ENCODE measurements at places on chromosomes 6 and 20. TPM values are rescaled to one million over a fixed set of nuclear protein-coding genes. Genes with fewer than 3 reads are reported as not detected.

The DEFB132 gene
- not detected for total RNA-seq

The SLC26A8 gene
- not detected for total RNA-seq

The BPI gene
- not detected for total RNA-seq

The TPBG gene
- total RNA-seq: 0.07 TPM

The FOXQ1 gene
- not detected for total RNA-seq

The RUNX2 gene
- total RNA-seq: 3.6 TPM

The GGT7 gene
- 15.0 TPM for total RNA-seq

The SYCP2L gene
- total RNA-seq: not detected

The C20orf144 gene
- total RNA-seq: 0.15 TPM

The CALHM6 gene
- total RNA-seq: 3.4 TPM

The NUP153 gene
- total RNA-seq: 65.3 TPM

The UQCC2 gene
- 205 TPM for total RNA-seq

The PAK5 gene
- total RNA-seq: not detected

The OXT gene
- not detected for total RNA-seq

The CENPQ gene
- total RNA-seq: 19.9 TPM

- DNase-seq: no peak
Measured at GRCh38 chr20:10022625-10023024, 12.2 kb upstream of the ANKEF1 start.

- no peak for DNase-seq
Measured at GRCh38 chr6:166830891-166831363, 125.4 kb downstream of the RNASET2 start.

- DNase-seq: no peak
Measured at GRCh38 chr20:40287683-40288082, 401.4 kb downstream of the MAFB start.

GRCh38 chr6:3506751-3507383 is 50.0 kb upstream of the SLC22A23 start:
- DNase-seq: no peak

DNA sequence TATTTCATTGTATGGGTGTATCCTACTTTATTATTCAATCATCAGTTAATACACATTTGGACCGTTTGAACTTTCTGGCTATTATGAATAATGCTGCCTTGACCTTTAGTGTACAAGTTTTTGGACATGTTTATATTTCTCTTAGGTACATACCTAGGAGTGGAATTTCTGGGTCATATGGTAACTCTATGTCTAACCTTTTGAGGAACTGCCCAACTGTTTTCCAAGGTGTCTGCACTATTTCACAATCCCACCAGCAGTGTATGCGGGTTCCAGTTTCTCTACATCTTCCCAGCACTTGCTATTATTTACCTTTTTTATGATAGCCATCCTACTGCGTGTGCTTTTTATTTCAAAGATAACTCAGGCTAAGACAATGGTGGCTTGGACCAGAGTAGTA is 14.3 kb upstream of the SLC13A3 start:
- DNase-seq: no peak

DNA sequence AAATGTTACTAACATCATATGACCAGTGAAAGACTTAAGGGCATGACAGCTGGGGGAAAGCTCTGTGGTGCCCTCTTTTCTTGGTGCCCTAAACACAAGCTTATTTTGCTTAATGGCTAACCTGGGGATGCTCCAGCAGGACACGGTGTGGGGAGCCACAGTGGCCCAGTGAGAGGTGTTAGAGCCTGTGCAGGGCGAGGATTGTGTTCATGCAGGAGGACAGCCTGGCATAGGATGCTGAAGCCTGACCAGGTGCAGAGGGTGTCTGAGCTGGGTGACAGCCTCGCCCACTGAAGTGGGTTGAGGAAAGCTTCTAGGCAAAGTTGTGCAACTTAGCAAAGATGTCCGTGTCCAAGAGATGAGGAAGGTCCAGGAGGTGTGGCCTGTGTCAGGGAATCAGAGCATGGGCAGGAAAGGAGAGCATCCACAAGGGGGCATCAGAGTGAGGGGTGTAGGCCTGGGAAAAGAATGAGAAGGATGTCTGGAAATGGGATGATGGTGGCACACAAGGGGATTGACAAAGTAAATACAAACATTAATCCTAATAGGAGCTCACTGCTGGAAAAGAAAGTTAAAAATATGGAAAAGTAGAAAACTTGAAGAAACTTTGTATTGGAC is 33.9 kb downstream of the SLC17A4 start:
- peak; percentile 73 for DNase-seq

DNA sequence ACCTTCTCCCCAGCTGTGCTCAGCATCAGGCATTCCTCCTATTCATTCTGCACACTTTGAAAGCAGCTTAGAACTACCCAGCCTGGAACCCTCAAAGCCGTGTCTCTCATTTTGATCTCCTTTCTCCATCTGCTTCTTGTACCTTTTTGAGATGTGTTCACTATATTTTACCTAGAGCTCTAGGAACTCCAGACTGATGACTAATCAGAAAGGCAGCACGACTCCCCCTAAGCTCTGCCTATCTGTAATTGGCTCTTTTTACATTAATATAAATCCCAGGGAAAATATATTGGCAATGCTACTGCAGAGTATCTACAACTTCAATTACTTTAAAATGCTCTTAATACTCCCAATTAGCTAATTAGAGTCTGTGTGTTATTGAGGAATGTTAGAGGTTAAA is 671.5 kb downstream of the CBLN4 start:
- DNase-seq: no peak

DNA sequence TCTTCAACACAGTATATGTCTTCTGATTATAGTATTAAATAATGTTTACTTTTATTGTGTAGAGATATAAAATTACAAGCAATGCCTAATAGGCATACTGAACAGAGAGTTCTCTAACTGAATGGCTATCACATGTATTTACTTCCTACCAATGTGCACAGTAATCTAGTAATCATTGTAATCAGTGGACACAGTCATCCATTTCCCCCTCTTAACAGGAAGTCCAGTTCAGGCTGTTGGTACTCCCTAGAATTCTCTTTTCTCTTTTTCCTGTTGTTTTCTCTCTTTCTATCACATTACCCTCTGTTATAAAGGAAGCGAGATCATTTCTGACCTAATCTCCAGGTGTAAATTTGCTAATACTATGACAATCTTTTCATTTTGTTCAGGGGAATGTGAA is 172.5 kb downstream of the HTR1B start:
- no peak for DNase-seq

- no peak for DNase-seq
Measured at GRCh38 chr6:150377211-150377781, 8.5 kb downstream of the IYD start.

DNA sequence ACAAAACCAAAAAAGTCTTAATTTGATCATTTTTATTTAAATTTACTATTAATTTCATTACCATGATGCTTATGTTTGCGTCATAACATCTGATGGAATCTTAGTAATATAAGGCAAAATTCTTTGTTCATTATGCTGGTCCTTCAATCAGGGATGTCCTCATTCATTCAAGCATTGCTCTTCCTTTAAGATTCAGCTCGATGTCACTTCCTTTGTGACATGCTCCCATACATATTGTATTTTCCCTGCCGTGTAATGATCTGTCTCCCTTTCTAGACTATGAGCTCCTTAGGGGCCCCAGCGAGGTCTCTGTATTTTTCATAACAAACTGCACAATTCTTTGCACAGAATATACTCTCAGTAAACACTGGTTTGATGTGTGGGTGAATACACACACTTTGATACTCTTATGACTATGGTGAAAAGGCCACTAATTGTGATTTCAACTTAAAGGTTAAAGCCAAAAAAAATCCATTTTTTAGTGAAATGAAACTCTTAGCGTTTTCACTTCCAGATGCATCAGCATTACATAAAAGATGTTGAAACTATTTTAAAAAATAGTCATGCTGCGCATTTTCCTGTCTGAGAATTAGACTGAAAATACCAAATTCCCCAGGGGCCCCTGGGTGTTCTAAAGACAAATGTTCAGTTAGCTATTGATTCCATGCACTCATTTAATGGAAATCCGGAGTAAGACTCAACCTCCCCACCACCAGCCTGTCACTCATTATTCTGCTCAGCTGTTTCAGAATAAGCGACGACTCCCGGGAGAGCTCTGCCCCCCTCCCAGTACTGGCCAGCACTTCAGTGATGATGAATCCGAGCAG is 169.7 kb downstream of the ATXN1 start:
- DNase-seq: peak; percentile 46

DNA sequence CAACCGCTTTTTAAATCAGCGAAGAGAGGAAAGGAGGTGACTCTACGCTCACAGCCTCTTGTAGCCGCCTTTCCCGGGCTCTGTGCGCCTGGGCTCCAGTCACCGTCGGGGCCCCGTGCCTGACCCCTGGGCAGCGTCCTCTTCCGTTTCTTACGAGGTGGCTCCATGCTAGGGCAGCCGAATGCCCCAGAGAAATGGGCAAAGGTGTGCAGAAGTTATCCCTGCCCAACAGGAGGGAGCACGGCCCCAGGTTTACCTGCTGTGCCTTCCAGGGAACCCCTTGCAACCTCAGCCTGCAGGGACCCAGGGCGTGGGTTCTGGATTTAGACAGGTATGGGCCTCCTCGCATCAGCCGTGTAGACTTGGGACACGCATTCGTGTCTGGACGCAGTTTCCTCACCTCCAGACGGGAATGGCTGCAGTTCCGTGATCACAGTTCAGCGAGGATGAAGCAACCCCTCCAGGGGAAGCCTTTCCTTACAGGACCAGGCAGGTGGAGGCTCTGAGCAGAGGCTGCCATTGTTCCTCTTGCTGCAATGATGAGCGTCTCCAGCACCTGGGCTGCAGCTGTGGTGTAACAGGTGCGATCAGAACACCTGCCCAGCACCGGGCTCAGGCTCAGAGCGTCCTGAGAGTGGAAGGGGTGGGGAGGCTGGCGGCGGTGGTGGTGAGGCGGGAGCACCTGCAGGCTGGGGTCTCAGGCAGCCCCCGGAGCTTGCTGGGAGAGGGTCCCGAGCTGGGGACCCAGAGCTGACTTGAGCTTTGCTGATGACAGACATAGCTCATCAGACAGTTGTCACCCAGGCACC is 81.3 kb upstream of the BHLHE23 start:
- no peak for DNase-seq

GRCh38 chr6:138774370-138774769 is 801 bp downstream of the CCDC28A start:
- no peak for DNase-seq

GRCh38 chr6:168148231-168148849 is 69.3 kb upstream of the FRMD1 start:
- DNase-seq: no peak

- DNase-seq: no peak
Measured at GRCh38 chr20:47319517-47320252, 36.8 kb downstream of the ZMYND8 start.

DNA sequence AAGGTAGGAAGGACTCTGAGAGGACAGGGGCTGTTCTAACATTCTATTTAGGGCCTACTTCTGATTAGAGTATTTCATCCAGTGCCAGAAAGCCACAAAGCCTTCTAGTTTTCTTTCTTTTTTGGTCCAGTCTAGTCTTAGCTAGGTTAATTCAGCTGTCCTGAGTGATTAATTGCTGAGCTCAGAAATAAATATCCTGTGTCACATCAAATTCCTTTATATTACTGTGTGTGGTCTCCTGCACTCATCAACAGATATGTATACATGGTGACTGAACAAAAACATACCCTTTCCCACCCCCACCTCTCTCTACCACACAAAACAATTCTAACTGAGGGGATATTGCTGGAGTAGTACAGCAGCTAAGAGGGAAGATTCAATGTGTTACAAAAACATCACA is 601.5 kb upstream of the NRSN1 start:
- DNase-seq: no peak

- DNase-seq: no peak
Measured at GRCh38 chr6:96826865-96827264, 10.4 kb downstream of the GPR63 start.

GRCh38 chr20:1386323-1386722 is 6.5 kb downstream of the FKBP1A start:
- no peak for DNase-seq

DNA sequence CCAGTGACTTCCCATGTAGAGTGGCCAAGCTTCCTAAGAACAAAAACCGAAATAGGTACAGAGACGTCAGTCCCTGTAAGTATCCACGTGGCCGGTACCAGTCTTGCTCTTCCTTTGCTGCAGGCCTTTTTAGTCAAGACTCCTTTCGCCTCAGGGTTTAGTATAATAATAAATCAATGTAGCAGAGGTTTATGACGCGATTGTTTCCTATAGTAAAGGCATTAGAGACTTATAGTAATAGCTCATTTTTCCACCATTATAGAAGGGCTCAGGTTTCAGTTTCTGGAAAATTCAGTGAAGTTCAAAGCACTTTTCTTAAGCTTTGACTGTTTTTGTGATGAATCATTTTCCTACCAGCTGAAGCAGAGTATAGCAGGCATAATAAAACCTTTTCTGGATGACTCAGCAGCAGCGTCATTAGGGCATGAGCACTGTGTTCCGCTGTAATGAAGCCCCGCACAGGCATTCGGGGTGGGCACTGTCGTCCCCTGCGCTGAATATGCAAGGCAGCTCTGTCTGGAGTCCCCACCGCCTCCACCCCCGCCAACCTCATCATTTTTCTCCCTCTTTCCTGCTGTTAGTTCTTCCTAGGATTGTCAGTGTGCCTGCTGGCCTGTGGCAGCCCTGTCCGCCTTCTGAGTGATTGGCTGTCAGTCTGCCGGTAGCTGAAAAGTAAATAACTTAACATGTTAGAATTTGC is 51.3 kb downstream of the PTPN1 start:
- DNase-seq: peak; percentile 85

DNA sequence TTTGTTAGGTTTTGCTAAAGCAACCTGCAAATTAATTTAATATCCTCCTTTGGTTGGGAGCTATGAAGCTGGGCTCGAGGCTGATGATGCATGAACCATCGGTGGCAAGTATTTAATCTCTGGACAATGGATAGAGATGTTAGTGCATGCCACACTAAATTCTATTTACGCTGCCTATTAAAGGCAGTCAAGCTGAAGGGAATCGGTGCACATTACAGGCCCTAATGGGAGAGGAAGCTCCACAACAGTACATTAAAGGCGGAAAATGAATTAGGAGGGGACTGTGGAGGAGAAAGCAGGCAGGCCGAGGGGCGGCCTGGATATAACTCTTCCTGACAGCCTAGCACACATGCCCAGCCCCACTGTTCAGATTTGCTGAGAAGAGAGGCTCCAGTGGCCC is 132.4 kb upstream of the MAFB start:
- DNase-seq: no peak

- no peak for DNase-seq
Measured at GRCh38 chr20:54557806-54558590, 82.6 kb downstream of the DOK5 start.

- no peak for DNase-seq
Measured at GRCh38 chr20:5592823-5593739, 157.1 kb upstream of the SHLD1 start.

GRCh38 chr6:116461932-116462885 is 1.0 kb downstream of the CALHM6 start:
- DNase-seq: peak; percentile 54

- DNase-seq: no peak
Measured at GRCh38 chr6:10302566-10303235, 112.2 kb downstream of the TFAP2A start.

Data from activated naive CD4-positive, alpha-beta T cell treated with anti-CD3 and anti-CD28 coated beads for 36 hours (primary cell).